Left lung (tissue), 14 donors: ENCODE measurements at places on chromosomes 6 and 20. TPM values are rescaled to one million over a fixed set of nuclear protein-coding genes. Genes with fewer than 3 reads are reported as not detected.
A peak's percentile ranks its signal among the peaks of the same experiment; 100 is the strongest.

DNA sequence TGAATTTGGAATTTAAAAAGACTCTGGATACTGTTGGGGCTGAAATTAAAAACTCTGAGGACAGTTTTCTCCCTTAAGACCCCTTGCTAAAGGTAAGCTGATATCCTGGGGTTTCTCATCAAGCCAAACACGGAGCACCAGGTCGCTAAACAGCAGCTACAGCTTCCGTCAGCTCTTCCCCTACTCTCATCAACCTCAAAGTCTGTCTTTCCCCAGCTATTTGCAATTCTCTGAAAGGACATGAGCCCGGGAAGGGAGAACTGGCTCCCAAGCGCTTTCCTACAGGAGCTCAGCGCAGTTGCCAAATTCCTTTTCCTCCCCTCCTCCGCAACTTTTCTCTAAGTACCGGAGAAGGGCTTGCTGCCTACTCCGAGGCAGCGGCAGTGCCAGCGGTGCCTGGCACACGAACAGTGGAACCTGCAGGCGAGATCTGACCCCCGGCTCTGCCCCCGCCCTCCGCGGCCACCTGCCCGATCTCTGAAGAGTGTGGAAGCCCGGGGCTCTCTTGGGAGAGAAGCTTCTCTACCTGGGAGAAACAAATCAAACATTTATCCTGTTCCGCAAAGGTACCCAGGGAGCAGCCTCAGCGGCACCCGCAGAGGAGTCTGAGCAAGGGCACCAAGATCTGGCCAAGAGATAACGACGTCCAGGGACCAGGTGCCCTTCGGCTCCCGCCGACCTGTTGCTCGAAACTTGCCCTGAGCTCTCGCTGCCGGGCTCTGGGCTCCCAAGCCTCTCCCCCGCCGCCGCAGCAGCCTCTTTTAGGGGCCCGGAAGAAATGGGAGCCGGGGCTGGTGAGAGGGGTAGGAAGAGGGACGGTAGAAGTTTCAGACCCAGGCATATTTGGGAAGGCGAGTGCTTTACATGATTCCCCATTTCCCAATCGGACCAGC is 2.2 kb downstream of the CBLN4 start:
- DNase-seq, result peak; percentile 75

DNA sequence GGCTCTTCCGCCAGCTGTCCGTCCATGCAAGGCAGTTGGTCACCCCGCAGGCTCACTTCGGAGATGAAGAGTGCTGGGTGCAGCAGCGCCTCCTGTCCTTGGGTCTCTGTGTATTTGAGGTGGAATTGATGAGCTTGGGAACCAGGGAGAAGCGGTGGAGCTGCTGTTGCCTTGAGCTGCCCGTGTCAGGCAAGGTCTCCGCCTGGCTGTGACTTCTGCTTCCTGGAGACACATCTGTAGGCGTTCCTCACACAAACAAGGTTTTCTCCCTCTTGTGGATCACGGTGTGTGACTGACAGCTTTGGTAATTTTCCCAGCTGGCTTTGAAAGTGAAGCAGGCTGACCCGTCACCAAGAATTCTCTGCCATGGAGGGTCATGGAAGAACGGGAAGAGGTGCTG is 2.5 kb upstream of the SLC17A9 start:
- no peak for DNase-seq

- DNase-seq, result no peak
Observed at GRCh38 chr6:132931936-132932514, 117.7 kb downstream of the RPS12 start.

DNA sequence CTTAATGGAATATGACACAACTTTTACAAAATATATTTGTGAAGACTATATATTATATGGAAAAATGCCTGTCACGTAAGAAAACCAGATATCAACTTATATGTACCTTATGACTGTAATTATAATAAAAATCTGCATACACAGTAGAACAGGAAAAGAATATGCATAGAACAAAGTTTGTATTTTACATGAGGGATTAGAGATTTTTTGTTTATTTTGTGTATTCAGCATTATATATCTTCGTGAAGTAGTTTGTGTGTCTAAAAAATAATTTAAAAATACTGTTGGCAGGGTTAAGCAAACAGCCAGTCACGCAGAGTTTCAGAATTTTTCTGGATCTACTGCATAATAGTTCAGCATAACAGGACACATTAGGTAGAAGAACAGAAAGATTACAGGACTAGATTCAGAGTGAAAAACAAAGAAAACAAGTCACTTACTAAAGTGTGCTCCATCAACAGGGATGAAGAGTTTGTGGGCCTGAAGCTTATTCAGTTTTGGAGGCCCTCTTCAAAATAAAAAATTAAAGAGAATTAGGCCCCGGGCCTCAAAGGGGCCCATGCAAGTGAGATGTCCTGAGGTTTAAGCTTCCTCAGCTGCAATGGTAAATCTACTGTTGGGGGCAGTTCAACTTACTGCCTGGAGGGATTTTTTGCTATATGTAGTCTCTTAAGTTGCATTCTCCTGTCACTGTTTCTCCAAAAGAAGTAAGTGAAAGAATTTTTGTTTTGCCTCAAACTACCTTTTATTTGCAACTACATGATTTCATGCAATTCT is 16.3 kb downstream of the TXLNB start:
- DNase-seq, result no peak

GRCh38 chr20:18663932-18664331 is 76.1 kb downstream of the DTD1 start:
- no peak for DNase-seq

GRCh38 chr6:5053038-5053437 is 32.1 kb upstream of the PPP1R3G start:
- DNase-seq, result no peak

- DNase-seq, result no peak
Observed at GRCh38 chr6:22366214-22366613, 69.4 kb upstream of the PRL start.

DNA sequence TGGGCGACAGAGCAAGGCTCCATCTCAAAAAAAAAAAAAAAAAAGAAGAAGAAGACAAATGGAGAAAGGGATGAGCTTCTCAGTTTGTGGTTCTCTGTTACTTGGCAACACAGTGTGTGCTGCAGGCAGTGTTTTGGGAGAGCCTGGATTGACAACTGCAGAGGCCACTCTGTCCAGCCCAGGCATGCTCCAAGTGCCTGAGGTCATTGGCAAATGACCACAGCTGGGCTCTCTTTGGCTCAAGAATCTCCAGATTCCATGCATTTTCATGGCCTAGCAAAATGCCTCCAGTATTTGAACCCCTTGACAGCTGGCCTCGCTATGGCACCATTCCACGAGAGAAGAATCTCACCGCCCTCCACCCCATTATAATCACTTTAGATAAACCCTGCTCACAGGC is 126.2 kb downstream of the ANKRD60 start:
- no peak for DNase-seq

DNA sequence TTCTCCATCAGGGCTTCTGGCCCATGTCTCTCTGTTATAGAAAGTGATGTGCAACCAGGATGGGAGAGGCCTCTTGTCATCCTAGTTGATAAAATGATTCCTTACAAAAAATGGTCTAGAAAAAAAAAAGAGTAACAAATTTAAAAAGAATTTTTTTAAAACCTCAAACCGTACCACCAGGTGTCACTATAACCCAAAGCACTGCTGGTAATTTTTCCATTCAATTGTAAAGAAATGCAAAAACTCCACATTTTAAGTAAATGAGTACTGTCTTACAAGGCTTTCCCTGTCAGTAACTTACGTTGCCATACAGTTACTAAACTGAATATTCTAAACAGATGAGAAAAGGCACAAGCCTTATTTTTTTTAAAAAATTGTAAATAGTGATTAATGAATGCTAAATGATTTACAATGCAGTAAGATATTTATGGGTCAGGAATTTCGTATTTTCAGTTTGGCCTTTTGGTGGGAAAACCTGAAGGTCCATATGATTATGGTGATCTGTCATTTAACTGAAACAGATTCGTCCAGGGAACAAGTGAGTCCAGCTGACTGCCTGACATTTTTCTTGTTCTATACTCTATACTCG is 95.4 kb downstream of the OGFRL1 start:
- DNase-seq, result no peak

The SCGN gene
- 1.5 TPM for polyA plus RNA-seq

The TUBB2A gene
- polyA plus RNA-seq, result 30.3 TPM

The EPB41L1 gene
- 38.1 TPM for polyA plus RNA-seq
